ENCODE measurements at places on chromosomes 1 and 21. TPM values are rescaled to one million over a fixed set of nuclear protein-coding genes. Genes with fewer than 3 reads are reported as not detected.

DNA sequence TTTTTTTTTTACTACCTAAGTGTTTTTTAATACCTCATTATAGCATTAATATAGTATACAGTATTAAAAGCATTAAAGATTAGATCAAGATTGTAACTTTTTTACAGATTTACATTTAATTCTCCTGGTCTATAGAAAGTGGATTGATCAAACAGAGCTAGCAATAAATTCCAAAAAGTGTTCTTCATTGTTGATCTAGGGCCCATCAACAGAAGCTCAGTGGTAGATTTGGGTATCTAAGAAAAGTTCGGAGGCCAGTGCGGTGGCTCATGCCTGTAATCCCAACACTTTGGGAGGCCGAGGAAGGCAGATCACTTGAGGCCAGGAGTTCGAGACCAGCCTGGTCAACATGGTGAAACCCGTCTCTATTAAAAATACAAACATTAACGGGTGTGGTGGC lies 12.5 kb downstream of the NUP210L start:
- no peak for DNase-seq

DNA sequence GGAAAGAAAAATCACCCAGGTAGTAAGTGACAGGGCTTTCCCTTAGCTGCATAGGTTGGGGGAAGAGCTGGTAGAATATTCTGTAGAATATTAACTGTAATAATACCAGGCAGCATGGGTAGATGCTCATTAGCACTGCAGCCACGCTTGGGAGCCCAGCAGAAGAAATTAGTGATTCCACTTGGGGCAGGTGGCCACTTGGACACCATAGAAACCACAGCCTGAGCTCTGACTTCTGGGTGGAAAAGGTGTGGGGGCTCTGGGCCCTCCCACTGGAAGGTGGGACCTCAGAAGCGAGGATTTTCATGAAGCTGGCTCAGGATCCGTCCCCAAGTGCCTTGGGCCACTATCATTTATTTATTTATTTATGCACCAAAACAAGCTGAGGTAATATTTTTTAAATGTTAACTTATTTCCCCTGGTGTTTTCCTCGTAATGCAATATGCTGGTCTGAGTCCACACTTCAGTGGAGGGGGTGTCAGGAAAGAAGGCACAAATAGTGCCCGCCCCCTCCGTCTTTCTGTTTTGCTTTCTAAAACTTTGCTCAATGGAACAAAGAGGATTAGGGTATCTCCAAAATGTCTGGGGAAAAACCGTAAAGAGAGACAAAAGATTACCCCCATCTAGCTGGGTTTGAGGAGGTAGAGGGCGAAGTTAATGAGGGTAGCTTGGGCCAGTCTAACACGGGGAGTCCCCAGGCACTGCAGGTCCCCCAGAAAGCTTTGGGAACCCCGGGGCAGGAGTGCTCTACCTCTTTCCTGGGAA lies 75.2 kb upstream of the GADD45A start:
- no peak for DNase-seq

GRCh38 chr1:178411756-178412399 lies 84.9 kb downstream of the CLEC20A start:
- DNase-seq: no peak

DNA sequence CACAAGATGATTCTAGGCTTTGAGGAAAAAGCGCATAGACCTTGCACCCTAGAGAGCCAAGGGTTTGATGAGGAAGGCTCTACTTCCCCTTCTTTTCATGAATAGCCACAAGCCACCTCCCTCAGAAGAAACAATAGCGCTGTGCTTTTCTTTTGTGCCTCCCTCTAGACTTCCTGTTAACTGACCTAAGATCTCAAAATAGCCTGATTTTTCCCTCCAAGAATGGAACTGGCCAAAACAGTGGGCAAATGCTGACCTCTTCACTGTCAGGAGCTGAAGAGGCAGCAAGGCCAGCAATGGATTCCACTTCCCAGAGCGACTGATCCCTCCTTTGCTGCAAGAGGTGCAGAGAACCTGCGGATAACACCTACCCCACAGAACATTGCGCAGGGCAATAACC lies 362.8 kb downstream of the KCNH1 start:
- DNase-seq: no peak

DNA sequence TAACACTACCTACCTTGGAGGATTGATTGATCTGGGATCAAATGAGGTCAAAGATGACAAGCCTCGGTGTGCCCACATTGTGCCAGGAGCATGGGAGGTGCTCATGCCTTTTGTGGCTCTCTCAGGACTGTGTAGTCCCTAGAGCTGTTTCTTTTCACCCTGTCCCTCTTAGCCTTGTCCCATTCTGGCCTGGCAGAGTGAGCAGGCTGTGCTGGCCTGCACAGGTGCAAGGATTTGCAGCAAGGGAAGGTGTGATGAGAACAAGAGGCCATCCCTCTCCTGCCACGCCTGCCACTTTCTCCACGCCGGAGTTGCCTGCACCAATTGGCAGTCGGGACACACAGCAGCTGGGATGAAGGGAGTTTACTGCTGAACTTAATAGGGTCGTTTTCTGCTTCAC lies 410.6 kb upstream of the VAMP3 start:
- no peak for DNase-seq

DNA sequence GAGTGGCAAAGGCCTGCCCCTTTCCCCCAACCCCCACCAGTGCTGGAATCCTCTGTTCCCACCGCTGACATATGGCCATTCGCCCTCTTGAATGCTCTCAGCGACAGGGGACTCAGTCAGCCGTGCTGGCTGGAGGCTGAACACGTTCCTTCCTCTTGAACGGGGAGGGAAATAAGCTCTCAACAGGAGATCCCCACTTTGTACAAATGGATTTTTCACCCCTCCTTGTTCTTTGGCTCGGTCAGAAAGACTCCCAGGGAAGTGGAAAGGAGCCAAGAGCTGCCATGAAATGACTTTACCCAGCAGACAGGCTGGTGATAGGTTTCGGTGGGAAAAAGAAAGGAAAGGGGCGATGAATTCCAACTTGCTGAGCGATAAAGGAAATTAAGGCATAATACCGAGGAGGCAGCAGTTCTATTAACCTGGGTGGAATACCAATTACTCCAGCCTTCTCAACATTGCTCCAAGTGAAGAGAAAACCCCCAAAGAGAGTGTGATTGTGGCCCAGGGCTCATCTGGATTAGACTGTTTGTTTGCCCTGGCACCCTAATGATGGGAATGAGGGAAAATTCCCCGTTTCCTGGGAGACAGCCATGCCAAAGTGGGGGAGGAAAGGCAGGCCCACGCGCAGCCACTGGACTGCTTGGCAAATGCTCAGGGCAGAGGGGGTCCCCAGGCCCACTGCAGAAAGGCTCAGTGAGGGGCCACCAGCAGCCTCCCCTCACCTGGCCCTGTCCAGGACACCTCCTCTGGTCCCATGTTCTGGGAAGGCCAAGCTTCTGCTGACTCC lies 23.9 kb downstream of the LRP8 start:
- no peak for DNase-seq

GRCh38 chr1:25765923-25766589 lies 33.9 kb upstream of the SELENON start:
- DNase-seq: no peak

DNA sequence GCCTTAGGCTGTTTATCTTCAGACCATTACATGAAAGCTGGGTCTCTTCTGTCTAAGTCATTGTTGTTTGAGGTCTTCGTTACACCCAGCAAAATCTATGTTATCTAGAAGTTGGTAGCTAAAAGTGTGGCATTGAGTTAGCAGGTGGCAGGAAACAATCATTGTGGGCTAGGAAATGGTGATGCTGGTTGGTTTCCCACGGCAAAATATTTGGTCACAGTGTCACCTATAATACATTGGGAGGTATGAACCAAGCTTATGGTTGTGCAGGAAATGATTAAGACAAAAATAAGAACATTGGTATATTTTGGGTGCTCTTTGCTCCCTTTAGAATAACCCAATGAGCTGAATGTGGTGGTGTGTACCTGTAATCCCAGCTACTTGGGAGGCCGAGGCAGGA lies 169.7 kb downstream of the TRIM33 start:
- no peak for DNase-seq

MXRA8 gene
- 0.50 TPM for total RNA-seq

KRTAP19-7 gene
- total RNA-seq: not detected

OR6N1 gene
- total RNA-seq: not detected
